Large intestine (tissue), 12 donors: ENCODE measurements at places on chromosomes 5 and 9. TPM values are rescaled to one million over a fixed set of nuclear protein-coding genes. Genes with fewer than 3 reads are reported as not detected.

- no peak for DNase-seq
Measured at GRCh38 chr5:135651156-135651555, 72.4 kb upstream of the CXCL14 start.

- no peak for DNase-seq
Measured at GRCh38 chr9:16309469-16310271, 560.8 kb downstream of the BNC2 start.

DNA sequence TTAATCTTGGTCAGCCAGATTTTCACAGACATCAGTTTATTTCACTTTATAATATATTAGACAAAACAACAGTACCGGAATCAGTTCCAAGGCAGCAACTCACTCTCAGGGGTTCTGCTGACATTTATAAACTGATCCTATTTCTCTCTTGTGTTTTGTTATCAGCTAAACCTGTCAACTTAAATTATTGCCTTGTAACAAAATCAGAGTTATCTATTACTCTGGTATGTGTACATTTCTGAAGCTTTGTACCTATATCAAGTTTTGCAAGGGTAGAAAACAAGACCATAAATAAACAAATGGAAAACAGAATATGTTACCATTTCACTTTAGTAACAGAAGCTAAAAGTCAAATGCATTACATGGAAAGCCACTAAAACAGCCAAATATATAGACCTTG is 122.1 kb downstream of the SIL1 start:
- DNase-seq: no peak

GRCh38 chr9:112382501-112383364 is 2.8 kb downstream of the HSDL2 start:
- DNase-seq: no peak

- DNase-seq: no peak
Measured at GRCh38 chr5:38905516-38905915, 59.7 kb downstream of the OSMR start.

DNA sequence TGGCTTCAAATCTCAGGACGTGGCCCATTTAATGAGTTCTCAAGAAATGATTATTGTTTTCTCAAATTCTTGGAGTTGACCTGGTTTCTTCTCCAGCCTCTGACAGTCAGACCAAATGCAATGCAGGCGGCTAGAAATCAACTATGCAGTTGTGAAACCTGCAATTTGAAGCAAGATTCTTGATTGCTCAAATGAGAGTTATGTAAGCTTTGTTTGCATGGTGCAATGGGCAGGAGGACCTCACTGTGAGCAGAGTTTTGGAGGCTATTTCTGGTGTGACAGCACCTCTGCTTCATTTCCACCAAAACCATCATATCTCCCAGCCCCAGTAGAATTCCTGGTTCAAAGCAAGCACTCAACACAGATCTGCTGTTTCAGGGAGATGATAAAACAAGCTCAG is 500.0 kb upstream of the KLF4 start:
- no peak for DNase-seq

- DNase-seq: peak; percentile 94
Measured at GRCh38 chr9:71768388-71769174, at the start of gene CEMIP2. Gene CEMIP2 (minus strand): TSS chr9:71768513. CDS start chr9:71750373, 18,140 bp downstream.

- DNase-seq: no peak
Measured at GRCh38 chr9:72843520-72844439, 109.1 kb downstream of the ALDH1A1 start.

- no peak for DNase-seq
Measured at GRCh38 chr5:44932922-44933585, 124.3 kb downstream of the MRPS30 start.

DNA sequence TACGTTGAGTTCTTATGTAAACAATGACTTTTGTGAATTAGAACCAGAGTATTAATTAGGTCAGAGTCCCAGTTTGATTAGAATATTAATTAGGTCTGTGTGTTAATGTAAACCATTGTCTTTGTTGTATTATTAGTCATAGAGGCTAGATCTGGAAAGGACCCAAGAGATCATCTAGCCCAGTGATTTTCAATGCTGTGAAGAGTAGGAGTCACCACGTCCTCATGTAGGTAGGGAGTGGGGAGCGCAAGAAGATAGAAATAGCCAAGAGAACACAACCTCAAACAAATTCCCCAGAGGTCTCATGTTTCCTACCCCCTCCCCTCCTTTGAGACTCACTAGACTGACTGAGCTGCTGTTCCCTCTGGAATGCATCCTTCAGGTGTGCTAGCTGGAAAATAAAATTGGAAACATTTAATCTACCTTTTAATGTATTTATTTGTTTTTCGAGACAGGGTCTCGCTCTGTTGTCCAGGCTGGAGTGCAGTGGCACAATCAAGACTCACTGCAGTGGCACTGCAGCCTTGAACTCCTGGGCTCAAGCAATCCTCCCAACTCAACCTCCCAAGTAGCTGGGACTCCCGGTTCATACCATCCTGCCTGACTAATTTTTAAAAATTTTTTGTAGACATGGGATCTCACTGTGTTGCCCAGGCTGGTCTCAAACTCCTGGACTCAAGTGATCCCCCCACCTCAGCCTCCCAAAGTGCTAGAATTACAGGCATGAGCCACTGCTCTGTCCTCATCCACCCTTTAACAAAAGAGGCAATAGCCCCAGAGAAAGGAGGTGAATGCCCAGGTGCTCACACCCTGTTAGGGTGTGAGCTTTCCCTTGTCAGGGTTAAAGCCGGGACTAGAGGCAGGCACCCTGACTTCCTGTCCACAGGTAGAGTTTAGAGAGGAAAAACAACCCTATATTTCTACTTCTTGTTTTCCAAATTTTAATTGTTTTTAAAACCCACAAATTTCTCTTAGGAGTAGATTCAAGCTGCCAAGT is 92.9 kb downstream of the INIP start:
- DNase-seq: no peak

- DNase-seq: no peak
Measured at GRCh38 chr5:59732301-59732700, 161.2 kb downstream of the PDE4D start.

DNA sequence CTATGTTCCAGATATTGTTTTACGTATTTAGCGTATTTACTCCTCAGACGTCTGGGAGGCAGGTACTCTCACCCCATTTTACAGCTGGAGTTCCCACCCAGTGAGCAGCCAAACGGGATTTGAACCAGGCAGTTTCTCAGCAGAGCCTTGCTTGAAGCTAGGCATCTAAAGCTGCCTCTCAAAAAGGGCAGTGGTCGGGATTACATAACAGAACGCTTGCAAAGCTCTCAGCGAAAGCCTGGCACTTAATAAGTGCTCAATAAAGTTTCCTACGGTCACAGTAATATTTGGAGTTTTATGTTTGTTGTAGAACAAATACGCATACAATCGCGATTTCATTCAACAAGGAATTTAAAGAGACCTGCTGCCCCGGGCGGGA is 286 bp upstream of the BSPRY start:
- DNase-seq: no peak

- DNase-seq: no peak
Measured at GRCh38 chr5:81016116-81016515, 56.0 kb downstream of the RASGRF2 start.

DNA sequence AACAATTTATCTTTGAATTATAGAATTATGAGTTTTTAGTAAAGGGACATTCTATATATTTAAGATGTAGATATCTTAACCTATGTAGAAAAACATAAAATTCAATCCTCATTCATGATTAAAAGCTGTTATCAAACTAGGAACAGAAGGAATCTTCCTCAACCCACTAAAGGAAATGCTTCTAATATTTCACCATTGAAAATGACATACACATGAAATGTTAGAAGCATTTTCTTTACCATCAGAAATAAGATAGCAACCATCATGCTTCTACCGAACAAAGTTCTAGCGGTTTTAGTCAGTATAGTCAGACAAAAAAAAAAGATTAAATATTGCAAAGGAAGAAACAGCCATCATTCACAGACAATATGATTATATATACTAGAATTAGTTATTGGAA is 32.2 kb downstream of the SHOC1 start:
- no peak for DNase-seq

- DNase-seq: no peak
Measured at GRCh38 chr5:14168144-14168792, 25.1 kb downstream of the TRIO start.

GRCh38 chr5:175920231-175920811 is 47.8 kb downstream of the THOC3 start:
- DNase-seq: no peak

- no peak for DNase-seq
Measured at GRCh38 chr9:94693485-94694204, 32.9 kb upstream of the AOPEP start.

GRCh38 chr9:123718188-123718587 is 211.7 kb downstream of the DENND1A start:
- DNase-seq: no peak

The TMEM171 gene
- 13.7 TPM for polyA plus RNA-seq

The REEP5 gene
- polyA plus RNA-seq: 73.6 TPM

The SVEP1 gene
- 8.7 TPM for polyA plus RNA-seq

The FBP2 gene
- 0.25 TPM for polyA plus RNA-seq

The CDH9 gene
- polyA plus RNA-seq: 0.91 TPM

The GALNT10 gene
- polyA plus RNA-seq: 12.9 TPM

The RNF180 gene
- polyA plus RNA-seq: 5.6 TPM

The SLC27A6 gene
- polyA plus RNA-seq: 3.3 TPM

The KIF20A gene
- polyA plus RNA-seq: 13.8 TPM

The GAPT gene
- polyA plus RNA-seq: 0.57 TPM

The FOXI1 gene
- polyA plus RNA-seq: 0.03 TPM

The ANKRD20A1 gene
- 0.73 TPM for polyA plus RNA-seq

The NDUFS6 gene
- polyA plus RNA-seq: 52.8 TPM

The ENTPD2 gene
- 9.9 TPM for polyA plus RNA-seq

The CD180 gene
- 1.1 TPM for polyA plus RNA-seq

The FBP1 gene
- 259 TPM for polyA plus RNA-seq
